ENCODE measurements at places on chromosomes 12 and 14.
A peak's percentile ranks its signal among the peaks of the same experiment; 100 is the strongest.

DNA sequence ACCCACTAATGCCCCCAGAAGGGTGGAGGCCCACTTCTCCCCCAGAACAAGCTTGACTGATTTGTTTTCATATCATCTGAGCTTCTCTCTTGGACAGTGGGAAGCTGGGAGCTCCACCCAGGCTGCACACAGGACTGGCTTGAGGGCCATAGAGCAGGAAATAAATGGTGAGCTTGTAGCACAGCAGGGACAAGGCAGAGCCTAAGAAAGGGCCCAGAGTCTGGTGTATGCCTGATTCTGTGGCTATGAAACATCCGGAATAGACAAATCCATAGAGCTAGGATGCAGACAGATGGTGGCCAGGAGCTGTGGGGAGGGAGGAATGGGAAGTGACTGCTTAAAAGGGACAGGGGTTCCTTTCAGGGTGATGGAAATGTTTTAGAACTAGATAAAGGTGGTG lies 79.0 kb downstream of the ARL6IP4 start:
- DNase-seq: no peak
- H3K36me3 ChIP-seq: no peaks in the 10 kb centered on the region
- H3K4me3 ChIP-seq: no peak overlapping the region
- H3K27me3 ChIP-seq: no peaks in the 10 kb centered on the region

GRCh38 chr14:81473456-81474147 lies 60.1 kb downstream of the SEL1L start:
- no peak overlapping the region for H3K4me3 ChIP-seq
- peaks cover 50% of the 10 kb centered on the region for H3K36me3 ChIP-seq
- no peak overlapping the region for H3K27ac ChIP-seq
- H3K27me3 ChIP-seq: no peaks in the 10 kb centered on the region
- no peak for DNase-seq

- peaks cover 3% of the 10 kb centered on the region for H3K27me3 ChIP-seq
- no peak overlapping the region for H3K4me3 ChIP-seq
- H3K4me1 ChIP-seq: no peaks in the 10 kb centered on the region
- H3K36me3 ChIP-seq: no peaks in the 10 kb centered on the region
Observed at GRCh38 chr14:101069228-101069549, 165.7 kb upstream of the RTL1 start.

DNA sequence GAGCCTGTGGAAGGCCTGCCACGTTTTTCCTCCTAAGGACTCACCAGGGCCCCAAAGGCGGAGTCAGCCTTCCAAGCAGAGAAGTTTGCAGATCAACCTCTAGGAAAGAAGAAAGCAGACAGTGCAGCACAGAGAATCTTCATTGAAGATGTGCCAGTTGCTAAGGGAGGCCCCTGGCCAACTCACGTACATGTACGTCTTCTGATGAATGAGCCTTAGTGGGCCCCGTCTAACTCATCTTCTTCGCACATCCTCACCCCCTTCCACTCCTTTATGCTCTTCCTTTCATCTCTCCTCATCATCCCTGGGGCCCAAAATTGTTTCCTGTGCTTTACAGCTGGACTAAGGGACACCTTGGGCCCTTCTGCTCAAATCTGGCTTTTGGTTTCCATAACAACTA lies 703.0 kb upstream of the TBX3 start:
- H3K4me1 ChIP-seq: no peaks in the 10 kb centered on the region
- no peak for DNase-seq
- H3K27me3 ChIP-seq: no peaks in the 10 kb centered on the region
- no peak overlapping the region for H3K4me3 ChIP-seq
- H3K36me3 ChIP-seq: no peaks in the 10 kb centered on the region

DNA sequence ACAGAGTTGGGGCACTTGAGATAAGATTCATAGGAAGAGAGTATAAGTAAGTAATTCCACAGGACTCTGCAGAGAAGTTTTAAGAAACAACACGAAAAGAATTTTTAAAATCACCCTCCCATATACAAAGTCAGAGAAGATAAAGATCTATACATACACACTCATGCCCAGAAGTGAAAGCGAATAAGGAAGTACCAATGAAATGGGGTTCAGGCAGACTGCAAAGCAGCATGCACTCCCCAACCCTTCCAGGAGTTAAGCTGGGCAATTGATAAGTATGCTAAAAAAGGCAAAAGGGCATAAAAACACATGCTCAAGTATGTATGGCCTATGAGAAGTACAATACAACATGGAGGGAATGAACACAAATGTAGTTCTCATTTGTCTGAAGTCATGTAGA lies 246.2 kb upstream of the GRIP1 start:
- H3K27ac ChIP-seq: no peak overlapping the region
- H3K27me3 ChIP-seq: no peaks in the 10 kb centered on the region
- no peaks in the 10 kb centered on the region for H3K4me1 ChIP-seq
- H3K4me3 ChIP-seq: no peak overlapping the region
- DNase-seq: no peak
- H3K36me3 ChIP-seq: no peaks in the 10 kb centered on the region

- H3K27me3 ChIP-seq: no peaks in the 10 kb centered on the region
- no peak overlapping the region for H3K4me3 ChIP-seq
- no peak for DNase-seq
- H3K27ac ChIP-seq: no peak overlapping the region
Observed at GRCh38 chr14:32473464-32473855, 144.4 kb downstream of the AKAP6 start.

GRCh38 chr14:68479247-68479646 lies 313.6 kb downstream of the ZFP36L1 start:
- H3K4me3 ChIP-seq: no peak overlapping the region
- peaks cover 30% of the 10 kb centered on the region for H3K4me1 ChIP-seq
- DNase-seq: no peak
- no peaks in the 10 kb centered on the region for H3K36me3 ChIP-seq
- H3K27me3 ChIP-seq: no peaks in the 10 kb centered on the region
- no peak overlapping the region for H3K27ac ChIP-seq

GRCh38 chr12:62698701-62699101 lies 232.1 kb downstream of the MON2 start:
- H3K4me1 ChIP-seq: peaks cover 13% of the 10 kb centered on the region
- no peaks in the 10 kb centered on the region for H3K27me3 ChIP-seq
- H3K27ac ChIP-seq: no peak overlapping the region
- no peak for DNase-seq
- H3K36me3 ChIP-seq: no peaks in the 10 kb centered on the region

DNA sequence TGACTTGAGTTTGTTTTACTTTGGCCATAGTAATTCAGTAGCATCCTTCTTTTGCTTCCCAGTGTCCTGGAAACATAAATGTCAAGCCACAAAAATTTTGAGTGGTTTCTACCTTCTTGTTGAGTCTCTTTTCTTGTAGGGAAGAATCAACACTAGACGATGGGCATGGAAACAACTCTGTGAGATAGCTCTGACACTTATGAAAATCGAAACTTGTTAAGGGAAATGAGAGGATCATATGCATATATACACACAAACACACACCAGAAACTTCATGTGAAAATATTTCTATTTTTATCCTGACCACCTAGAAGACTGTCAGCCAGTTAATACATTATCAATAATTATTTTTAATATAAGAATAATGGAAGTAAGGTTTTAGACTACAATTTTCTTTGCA lies 1247.3 kb upstream of the FLRT2 start:
- H3K4me3 ChIP-seq: no peak overlapping the region
- no peaks in the 10 kb centered on the region for H3K27me3 ChIP-seq
- no peaks in the 10 kb centered on the region for H3K4me1 ChIP-seq
- no peaks in the 10 kb centered on the region for H3K36me3 ChIP-seq

DNA sequence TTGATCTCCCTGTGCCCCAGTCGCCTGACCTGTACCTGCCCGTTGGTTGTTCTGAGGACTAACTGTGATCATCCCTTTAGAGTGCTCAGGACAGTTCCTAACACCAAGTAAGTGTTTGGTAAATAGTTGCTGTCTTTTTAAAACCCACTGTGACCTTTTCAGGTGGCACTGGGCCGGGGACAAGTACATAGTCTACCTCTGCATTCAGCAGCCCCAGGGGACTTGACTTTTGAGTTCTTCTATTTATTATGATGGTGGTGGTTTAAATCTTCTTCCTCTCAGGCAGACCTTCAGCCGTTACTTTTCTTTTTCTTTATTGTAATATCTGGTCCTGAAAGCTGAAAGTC lies 38.8 kb downstream of the EVL start:
- no peak for DNase-seq
- peak overlapping the region; percentile 53 for H3K27ac ChIP-seq
- peaks cover 66% of the 10 kb centered on the region for H3K4me1 ChIP-seq
- H3K4me3 ChIP-seq: no peak overlapping the region
- no peaks in the 10 kb centered on the region for H3K27me3 ChIP-seq

DNA sequence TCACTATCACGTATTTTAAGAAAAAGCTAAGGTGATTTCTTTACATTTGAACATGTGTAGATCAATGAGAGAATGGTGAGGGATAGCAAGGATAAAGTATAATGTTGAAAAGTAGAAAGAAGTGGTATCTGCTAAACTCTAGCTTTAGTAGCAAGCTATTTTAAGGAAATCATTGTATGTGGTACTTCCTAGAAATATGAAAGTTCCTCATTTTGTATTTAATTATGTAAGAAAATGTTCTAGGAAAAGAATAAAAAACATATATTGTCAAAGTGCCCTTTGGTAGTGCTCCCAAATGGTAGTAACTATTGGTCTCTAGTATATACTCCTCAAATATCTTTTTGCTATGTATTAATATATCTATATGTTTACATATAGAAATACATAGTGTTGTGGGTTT lies 35.7 kb downstream of the RAB21 start:
- H3K27ac ChIP-seq: no peak overlapping the region
- H3K4me3 ChIP-seq: no peak overlapping the region

- no peak overlapping the region for H3K27ac ChIP-seq
- H3K4me3 ChIP-seq: no peak overlapping the region
- no peaks in the 10 kb centered on the region for H3K36me3 ChIP-seq
- no peaks in the 10 kb centered on the region for H3K4me1 ChIP-seq
Observed at GRCh38 chr12:62618319-62618718, 151.7 kb downstream of the MON2 start.

DNA sequence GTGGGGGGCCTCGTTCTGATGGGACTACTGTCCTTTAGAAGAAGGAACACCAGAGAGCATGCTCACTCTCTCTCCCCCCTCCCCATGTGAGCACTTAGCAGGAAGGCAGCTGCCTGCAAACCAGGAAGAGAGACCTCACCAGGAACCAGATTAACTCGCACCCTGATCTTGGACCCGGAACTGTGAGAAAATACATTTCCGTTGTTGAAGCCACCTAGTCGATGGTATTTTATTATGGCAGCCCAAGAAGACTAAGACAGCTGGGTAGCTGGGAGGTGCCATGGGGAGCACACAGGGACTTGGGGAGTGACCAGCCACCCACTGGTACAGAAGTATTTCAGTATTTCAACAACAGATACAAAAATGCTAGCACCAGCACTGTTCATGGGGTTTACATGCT lies 59.0 kb downstream of the VCPKMT start:
- no peaks in the 10 kb centered on the region for H3K27me3 ChIP-seq
- H3K27ac ChIP-seq: no peak overlapping the region
- no peaks in the 10 kb centered on the region for H3K36me3 ChIP-seq
- no peak overlapping the region for H3K4me3 ChIP-seq
- peaks cover 30% of the 10 kb centered on the region for H3K4me1 ChIP-seq

GRCh38 chr12:67630373-67631088 lies 18.0 kb upstream of the DYRK2 start:
- peaks cover 12% of the 10 kb centered on the region for H3K4me1 ChIP-seq
- H3K27me3 ChIP-seq: no peaks in the 10 kb centered on the region
- H3K27ac ChIP-seq: no peak overlapping the region
- no peaks in the 10 kb centered on the region for H3K36me3 ChIP-seq
- DNase-seq: peak; percentile 59

DNA sequence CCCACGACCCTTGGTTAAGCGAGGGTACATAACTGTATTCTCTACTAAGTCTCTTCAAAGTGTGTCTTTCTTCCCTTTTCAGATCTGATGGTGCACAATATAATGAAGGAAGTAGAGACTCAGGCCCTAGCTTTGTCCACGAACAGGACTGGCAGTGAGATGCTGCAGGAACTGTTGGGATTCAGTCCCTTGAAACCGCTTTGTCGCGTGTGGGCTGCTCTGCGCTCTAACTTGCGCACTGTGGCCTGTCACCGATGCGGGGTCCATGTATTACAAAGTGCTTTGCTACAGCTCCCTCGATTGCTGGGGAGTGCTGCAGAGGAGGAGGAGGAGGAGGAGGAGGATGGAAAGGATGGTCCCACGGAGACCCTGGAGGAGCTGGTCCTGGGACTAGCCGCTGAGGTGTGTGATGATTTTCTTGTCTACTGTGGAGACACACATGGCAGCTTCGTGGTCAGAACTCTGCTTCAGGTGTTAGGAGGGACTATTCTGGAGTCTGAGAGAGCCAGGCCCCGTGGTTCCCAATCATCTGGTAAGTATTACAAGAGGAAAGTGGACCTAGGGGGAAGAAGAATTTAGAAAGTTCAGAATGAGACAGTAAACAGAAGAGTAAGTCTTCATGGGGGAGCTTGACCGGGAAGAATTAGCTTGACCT lies 803 bp downstream of the NOP9 start:
- peak overlapping the region; percentile 99 for H3K4me3 ChIP-seq
- H3K27me3 ChIP-seq: no peaks in the 10 kb centered on the region
- H3K4me1 ChIP-seq: peaks cover 31% of the 10 kb centered on the region
- no peak for DNase-seq

GRCh38 chr14:100158566-100159093 lies 815 bp downstream of the DEGS2 start:
- H3K27me3 ChIP-seq: peaks cover 33% of the 10 kb centered on the region
- no peaks in the 10 kb centered on the region for H3K36me3 ChIP-seq
- no peak for DNase-seq
- H3K4me3 ChIP-seq: peak overlapping the region; percentile 51
- peaks cover 21% of the 10 kb centered on the region for H3K4me1 ChIP-seq

DNA sequence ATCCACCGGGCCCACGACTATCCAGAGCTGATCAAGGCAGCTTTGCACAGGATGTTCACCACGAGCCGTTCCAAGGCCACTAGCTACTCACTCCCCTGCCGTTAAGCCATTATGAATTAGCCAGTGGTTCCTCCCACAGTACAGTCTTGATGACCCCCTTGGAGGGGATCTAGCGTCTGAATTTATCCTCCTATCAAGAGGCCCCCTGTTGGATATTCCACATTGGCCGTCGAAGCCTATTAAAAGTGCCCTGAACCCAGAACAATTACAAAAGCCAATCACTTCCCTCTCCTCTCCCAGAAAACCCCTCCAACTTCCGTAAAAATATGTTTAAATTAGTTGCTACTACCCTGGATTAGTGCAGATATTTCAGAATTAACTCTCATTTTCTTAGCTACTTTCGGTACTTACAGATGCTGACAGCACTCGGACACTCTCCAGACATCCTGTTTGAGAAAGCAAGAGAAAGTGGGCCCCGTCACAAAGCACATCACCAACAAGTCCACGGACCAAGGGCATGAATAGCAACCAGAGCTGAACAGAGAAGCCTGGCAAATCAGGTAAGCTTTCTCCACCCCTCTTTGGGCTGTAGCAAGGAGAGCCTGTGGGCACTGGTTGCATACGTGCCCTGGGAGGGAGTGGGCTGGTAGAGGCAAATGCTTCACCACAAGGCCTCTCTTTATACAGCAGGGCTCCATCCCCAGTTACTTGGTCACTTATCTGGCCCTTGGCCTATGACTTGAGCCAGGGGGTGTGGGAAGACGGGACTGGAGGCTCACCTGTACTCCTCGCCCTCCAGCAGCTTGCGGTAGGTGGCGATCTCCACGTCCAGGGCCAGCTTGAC lies 5.3 kb downstream of the KRT3 start:
- H3K36me3 ChIP-seq: no peaks in the 10 kb centered on the region
- no peak overlapping the region for H3K27ac ChIP-seq
- H3K4me1 ChIP-seq: no peaks in the 10 kb centered on the region
- peaks cover 59% of the 10 kb centered on the region for H3K27me3 ChIP-seq
- DNase-seq: no peak

GRCh38 chr14:54908190-54908589 lies 5.6 kb upstream of the GCH1 start:
- DNase-seq: no peak
- no peak overlapping the region for H3K27ac ChIP-seq
- H3K4me1 ChIP-seq: peaks cover 2% of the 10 kb centered on the region
- no peaks in the 10 kb centered on the region for H3K27me3 ChIP-seq
- no peaks in the 10 kb centered on the region for H3K36me3 ChIP-seq

All from lower lobe of right lung (tissue), 2 donors.